ENCODE measurements at places on chromosomes 3 and 15. TPM values are rescaled to one million over a fixed set of nuclear protein-coding genes. Genes with fewer than 3 reads are reported as not detected.

- no peak overlapping the region for H3K4me3 ChIP-seq
- H3K27ac ChIP-seq = no peak overlapping the region
- peaks cover 38% of the 10 kb centered on the region for H3K4me1 ChIP-seq
- no peaks in the 10 kb centered on the region for H3K36me3 ChIP-seq
Observed at GRCh38 chr3:52236424-52236886, 2.5 kb downstream of the TWF2 start.

GRCh38 chr3:9347081-9347480 is 15.8 kb upstream of the THUMPD3 start:
- H3K27me3 ChIP-seq = no peaks in the 10 kb centered on the region
- H3K27ac ChIP-seq = no peak overlapping the region
- no peaks in the 10 kb centered on the region for H3K36me3 ChIP-seq
- no peak for DNase-seq
- H3K4me3 ChIP-seq = no peak overlapping the region
- H3K4me1 ChIP-seq = peaks cover 2% of the 10 kb centered on the region

DNA sequence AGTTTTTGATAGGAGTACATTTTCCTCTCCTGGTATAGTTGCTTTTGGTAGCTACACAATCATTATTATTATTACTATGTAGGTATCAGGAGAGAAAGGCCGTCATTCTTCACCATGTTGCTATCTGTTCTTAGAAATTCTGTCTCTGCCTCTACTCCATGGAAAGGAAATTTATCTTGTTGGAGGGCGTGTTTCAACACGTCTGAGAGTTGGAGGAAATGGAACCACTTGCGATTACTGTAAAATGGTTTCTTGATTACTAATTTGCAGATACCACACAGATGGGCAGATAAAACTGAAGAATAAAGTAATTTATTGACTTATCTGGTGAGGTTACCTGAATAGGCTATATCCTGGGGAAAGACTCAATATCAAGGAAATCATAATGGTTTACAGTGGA is 488.4 kb downstream of the NR2F2 start:
- H3K27me3 ChIP-seq = no peaks in the 10 kb centered on the region
- no peaks in the 10 kb centered on the region for H3K4me1 ChIP-seq
- no peak for DNase-seq
- no peak overlapping the region for H3K27ac ChIP-seq
- no peak overlapping the region for H3K4me3 ChIP-seq

DNA sequence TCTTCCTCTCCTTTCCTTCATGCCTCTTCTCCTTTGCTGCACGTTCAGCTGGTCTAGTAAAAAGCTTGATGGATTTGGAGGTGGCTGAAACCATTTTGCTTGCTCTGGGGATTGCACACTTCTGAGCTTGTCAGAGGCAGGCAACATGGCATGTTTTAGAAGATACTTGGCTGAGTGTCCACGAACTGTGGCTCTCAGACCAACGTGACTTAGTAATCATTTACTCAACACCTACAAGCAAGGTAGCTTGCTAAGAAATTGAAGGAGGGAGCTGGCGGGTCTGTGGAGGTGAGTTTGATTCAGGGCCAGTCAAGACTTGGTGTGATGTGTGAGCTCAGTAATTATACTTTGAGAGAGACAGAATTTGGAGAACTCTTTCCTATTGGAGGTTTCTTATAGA is 196.0 kb downstream of the LPP start:
- DNase-seq = no peak
- H3K27me3 ChIP-seq = no peaks in the 10 kb centered on the region
- peak overlapping the region; percentile 80 for H3K27ac ChIP-seq
- H3K4me3 ChIP-seq = no peak overlapping the region

DNA sequence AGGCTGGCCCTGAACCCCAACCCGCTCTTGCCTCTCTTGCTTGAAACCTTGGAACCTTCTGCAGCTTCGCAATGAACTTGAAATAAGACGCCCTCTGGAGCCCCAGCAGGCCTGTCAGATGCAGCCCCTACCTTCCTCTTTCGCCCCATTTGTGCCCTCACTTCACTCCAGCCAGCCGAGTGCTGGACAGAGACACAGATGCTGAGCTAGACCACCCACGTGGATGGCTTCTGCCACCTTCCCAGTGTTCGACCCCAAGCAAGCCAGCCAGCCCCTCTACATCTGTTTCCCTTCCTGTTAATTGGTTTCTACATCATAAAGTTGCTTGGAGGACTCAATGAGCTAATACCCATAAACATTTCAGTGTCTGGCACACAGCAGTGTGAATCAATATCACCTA is 23.8 kb upstream of the SNRPA1 start:
- H3K4me1 ChIP-seq = peaks cover 15% of the 10 kb centered on the region
- H3K27ac ChIP-seq = no peak overlapping the region
- H3K4me3 ChIP-seq = no peak overlapping the region
- no peak for DNase-seq

CYP19A1 gene
- polyA plus RNA-seq = not detected

C3orf62 gene
- polyA plus RNA-seq = 1.4 TPM

GATA2 gene
- 0.28 TPM for polyA plus RNA-seq

RAB6B gene
- polyA plus RNA-seq = 0.24 TPM

Measured in naive B cell (primary cell).